ENCODE measurements at places on chromosomes 13 and 19.
A peak's percentile ranks its signal among the peaks of the same experiment; 100 is the strongest.

DNA sequence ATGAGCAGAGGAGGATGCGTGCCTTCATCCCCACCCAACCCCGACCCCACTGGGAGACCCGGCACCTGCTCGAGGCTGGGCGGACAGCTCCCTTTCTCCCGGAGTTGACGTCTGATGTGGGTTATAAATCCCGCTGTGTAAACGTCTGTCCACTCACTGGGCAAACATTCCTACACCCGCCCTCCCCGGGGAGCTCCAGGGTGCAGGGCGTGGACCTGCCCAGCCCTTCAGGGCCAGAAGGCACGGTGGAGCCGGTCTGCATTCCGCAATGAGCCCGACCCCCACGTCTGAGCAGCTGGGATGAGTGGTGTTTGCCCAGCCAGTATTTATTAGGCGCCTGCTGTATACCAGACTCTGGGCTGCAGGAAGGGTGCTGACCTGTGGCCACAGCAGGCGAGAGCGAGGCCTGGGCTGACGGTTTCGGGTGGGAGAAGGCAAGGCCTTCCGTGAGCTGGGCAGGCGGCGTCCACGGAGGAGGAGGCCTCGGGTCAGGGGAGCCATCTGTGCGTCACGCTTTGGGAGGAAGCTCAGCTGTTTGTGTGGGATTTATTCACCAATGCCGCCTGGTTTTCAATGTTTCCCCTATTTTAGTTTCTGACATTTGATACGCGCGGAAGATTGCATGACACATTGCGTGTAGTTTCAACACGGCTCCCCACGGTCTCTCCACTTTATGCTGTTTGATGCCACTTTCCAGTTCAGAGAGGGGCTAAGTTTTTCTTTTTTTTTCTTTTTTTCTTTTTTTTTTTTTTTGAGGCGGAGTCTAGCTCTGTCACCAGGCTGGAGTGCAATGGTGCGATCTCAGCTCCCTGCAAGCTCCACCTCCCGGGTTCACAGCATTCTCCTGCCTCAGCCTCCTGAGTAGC is 2.0 kb downstream of the MISP start:
- peak; percentile 89 for DNase-seq

DNA sequence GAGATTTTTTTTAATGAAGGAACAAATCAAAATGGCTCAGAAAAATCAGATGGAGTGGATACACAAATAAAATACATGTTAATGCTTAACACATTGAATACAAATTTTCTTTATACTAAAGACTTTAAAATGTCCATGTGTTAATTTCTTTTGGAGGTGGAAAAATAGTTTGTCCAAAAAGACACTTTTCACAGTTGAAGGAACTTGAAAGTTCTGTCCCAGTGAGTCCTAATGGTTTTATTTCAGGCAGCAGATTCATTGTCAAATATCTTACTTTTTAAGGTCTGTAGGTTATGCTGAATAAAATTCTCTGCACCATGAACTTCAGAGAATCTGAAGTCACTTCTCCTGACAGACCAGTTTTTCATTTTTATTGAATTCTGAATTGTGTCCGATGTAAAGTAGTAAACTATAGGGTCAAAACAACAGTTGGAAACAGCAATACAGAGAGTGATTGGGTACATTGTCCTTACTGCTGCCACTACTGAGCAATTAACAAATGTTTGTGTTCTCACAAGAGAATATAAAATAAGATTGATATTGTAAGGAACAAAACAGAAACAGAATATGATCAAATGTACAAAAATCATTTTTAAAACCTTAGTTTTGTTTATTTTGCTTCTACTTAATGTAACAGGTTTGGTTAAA is 1.6 kb downstream of the LPAR6 start:
- DNase-seq: no peak

DNA sequence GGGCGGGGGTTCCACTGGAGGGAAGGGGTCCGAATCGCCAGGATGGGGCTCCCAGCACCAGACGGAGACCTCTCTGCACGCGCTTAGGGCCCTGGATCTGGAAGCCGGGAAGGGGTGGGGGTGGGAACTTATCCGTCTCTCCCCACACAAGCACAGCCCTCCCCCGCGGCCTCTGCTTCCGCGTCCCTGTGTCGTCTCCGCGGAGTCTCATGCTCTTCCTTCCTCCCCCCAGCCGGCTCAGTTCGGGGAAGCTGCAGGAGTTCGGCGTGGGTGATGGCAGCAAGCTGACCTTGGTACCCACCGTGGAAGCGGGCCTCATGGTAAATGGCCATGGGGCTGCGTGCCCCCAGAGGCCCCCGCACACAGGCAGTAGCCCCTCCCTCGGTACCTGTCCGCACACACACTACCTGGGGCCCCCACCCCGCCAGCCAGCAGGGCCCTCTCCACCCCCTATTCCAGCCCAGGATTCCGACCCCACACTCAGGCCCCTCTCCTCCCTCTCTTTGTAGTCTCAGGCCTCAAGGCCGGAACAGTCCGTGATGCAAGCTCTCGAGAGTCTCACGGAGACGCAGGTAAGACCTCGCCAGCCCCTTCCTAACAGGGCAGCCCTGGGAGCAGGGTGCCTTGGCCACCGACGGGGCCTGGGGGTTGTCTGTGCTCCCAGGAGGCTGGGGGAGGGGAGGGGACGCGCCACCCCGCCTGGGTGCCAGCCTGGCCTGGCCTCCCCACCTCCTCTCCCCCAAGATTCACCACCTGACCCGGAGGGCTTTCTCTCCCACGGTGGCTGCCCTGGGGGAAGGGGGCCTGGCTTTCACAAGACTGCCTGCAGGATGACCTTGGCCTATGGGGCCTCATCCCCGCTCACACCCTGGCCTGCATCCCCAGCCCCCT is 3.2 kb downstream of the MIDN start:
- peak; percentile 81 for DNase-seq

- DNase-seq: no peak
These were observed 71.9 kb downstream of the FLT1 start for GRCh38 chr13:28423010-28423409.

DNA sequence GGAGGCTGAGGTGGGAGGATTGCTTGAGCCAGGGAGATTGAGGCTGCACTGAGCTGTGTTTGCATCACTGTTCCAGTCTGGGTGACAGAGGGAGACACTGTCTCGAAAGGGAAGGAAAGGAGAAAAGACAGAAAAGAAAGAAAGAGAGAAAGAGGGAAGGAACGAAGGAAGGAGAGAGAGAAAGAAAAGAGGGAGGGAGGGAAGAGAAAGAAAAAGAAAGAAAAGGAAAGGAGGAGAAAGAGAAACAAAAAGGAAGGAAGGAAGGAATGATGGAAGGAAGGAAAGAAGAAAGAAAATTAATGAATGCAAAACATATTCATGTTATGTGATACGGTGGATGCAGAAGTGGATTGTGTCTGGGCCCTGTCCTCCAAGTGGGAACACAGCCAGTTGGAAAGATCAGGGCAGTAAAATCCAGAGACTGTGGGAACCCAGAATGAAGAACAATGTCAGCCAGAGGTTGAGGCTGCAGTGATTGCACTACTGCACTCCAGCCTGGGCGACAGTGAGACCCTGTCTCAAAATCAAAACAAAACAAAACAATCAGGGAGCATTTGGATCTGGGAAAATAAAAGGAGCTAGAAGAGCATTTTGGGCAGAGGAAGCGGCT is 6.2 kb downstream of the PHLDB3 start:
- no peak for DNase-seq

- no peak for DNase-seq
These were observed 552 bp upstream of the ZNF816 start for GRCh38 chr19:52963247-52963618.

Data from iris pigment epithelial cell (primary cell).